ENCODE measurements at places on chromosomes 2 and 18.

- no peak for DNase-seq
Observed at GRCh38 chr2:182754231-182754630, 38.2 kb downstream of the DNAJC10 start.

DNA sequence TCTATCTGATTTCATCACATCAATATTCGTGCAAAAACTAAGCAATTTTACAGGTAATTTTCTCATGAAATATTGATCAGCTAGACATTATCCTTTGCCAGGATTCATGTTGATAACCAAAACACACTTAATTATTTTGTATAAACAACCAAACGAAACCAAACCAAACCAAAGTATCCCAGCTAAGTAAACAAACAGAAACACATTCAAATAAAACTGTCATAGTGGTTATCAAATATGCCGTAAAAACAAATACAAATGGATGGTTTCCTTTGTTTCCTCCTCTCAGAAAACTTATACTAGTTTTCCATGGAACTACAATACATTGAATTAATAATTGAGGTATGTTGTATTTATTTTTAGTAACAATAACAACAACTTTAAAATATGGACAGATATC, 777.4 kb downstream of the DSC3 start:
- no peak for DNase-seq

GRCh38 chr2:190636361-190636760, 12.5 kb upstream of the NAB1 start:
- no peak for DNase-seq

DNA sequence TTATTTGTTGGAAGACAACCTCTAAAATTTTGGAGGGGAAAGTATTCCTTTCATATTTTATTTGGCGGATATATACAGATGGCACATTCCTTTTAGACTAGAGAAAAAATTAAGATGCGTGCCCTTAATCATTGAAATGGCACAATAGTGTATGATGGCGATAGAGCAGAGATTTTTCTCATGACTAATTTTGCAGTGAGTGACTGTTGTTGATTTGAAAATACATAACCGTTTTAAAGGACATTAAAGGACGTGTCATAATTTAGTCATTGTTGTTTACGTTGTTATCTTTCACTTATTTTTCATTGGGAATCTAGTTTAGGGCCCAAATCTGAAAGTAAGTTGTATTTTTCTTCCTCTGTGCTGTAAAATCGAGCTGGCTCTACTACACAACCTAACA, 61.7 kb downstream of the CERS6 start:
- no peak for DNase-seq

DNA sequence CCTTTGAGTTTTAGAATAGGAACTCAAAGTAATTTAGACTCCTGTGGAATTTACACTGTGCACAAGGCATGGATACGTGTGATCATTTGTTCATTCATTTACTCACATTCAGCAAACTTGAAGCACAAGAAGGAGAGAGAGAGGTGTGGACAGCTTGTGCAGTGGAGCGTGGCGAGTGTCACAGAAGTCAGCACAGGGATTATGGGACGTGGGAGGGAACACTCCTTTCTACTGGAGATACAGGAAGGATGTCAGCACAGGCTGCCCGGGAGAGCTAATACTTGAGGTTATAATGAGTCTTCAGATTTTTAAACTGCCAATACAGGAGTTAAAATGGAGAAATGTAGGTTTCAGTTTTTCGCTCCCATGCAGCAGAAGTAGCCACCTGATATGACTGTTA, 7.0 kb downstream of the FAM228A start:
- no peak for DNase-seq

GRCh38 chr2:58378152-58378551, 137.0 kb upstream of the FANCL start:
- DNase-seq: no peak

DNA sequence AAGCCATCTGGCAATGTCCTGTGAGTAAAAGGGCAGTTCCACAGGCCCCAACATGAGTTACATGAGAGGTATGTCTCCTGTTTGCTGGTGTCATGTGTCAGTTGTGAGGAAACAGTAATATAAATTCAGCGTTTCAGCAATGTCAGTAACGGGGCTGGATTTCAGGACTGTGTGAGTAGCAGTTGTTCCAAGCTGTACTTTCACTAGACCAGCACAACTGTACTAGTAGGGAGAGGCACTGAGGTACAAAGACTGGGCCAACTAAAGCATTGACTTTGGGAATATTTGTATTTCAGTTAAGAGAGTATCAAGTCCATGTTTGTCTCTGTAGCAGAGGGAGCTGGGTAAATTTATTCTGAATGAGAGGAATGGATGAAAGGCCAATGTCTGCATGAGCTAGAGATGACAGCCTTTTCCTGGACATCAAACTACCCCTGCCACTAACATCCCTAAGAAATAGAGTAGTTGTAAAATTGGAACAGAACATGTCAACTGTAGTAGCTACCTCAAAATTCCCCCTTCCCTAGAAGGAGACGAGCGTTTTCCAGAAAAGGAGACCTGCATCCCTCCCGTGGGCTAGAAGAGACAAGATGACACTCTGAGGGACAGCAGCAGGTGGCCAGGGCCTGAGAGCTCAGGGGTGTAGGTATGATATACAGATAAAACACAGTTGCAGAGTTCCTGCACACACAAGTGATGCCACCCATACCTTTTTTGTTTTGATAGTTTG, 24.4 kb downstream of the EIF4E2 start:
- DNase-seq: no peak

DNA sequence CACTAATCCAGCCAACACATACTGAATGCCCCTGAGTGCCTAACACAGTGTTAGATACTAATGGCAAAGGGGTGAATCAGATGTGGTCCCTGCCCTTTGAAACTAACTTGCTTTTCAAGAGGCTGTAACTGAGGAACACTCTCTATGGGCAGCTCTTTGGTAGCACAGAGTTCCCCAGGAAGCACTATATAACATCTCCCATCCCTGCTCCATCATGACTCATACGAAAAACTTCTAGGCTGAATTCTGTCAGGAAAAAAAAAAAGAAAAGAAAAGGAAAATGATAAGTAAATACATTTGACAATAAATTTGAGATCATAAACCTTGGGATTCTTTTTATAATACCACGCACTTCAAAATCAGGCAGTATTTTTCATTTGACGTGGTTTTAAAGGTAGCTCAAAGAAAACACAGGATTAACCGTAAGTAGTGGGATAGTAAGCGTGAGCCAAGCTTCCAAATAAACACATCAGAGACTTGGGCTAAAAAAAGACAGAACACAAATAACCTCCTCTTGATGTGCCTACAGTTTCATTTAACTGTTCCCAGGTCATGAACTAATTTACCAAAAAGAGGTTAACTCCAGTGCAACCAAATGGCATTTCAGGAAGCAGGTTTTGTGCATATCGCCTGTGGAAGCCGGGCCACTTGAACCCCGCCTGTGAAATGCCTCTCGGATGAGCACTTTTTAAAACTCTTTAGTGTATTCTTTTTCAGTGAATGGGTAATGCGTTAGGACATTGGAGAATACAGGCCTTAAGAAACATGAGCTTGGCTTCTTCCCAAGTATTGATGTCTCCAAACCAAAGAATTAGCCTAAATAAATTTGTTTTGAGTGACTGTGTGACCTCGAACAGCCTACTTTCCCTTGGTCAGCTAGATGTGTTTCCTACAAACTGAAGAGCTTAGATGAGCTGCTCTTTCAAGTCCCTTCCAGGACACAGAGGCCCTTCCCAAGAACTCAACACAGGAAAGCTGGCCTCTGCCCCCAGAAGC, 42.0 kb downstream of the RDH14 start:
- DNase-seq: no peak

DNA sequence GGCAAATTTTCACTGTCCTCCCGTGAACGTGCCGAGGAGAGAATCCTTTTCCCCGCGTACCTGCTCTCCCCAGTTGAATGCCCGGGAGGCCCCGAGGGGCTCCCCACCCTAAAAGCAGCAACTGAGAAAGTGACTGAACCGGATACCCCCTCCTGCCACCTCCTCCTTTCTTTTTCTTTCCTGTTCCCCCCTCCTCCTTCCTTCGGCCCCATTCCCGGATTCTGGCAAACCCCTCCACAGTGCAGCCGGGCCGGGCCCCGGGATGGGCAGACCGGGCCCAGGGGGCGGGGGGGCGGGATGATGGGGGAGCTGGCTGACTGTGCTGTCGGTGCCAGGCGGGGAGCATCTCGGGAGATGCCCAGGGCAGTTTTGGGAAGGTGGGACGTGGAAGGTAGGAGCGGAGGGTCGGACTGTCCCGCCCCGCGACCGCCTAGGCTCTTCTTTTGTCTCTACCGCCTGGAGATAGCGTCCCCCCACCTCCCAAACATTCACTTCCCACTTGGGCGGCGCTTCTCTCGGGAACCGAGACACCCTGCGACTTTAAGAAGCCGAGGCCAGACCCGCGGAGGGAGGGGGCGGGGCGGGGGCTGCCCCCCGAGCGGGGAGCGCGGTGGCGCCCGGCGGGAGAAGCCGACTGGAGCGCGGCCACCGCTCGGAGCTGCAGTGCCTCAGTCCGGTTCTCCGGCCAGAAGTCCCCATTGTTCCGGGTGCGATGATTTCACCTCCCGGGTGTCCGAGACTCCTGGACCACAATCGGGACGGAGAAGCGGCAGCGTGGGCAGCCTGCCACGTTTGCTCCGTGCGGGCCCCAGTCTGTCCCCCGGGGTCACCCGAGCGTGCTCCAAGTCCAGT, 8.2 kb downstream of the DLX2 start:
- no peak for DNase-seq

DNA sequence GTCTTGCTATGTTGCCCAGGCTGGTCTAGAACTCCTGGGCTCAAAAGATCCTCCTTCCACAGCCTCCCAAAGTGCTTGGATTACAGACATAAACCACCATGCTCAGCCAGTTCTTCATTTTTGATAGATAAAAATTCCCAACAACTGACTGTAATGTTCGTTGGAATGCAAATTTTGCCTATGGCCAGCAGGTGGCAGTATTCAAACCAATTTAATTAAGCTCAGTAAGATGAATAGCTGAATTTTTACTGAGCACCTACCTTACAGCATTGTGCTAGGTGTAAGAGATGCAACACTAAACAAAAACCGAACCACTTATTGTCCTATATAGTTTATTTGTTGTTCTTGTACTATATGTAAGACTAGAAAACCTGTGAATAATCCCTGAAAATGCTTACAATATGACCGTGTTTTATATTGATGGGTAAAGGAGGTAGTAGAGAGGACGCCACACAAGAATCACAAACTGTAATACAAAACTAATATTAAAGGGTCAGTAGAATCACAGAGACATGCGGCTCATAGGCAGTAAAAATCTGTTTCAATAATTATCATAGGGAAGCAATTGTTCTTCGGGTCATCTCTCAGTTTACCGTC, 8.2 kb upstream of the TMEM182 start:
- DNase-seq: peak; percentile 12

- no peak for DNase-seq
Observed at GRCh38 chr2:81895620-81896250, 1591.2 kb upstream of the LRRTM1 start.

- no peak for DNase-seq
Observed at GRCh38 chr18:2687390-2688001, 32.0 kb downstream of the SMCHD1 start.

DNA sequence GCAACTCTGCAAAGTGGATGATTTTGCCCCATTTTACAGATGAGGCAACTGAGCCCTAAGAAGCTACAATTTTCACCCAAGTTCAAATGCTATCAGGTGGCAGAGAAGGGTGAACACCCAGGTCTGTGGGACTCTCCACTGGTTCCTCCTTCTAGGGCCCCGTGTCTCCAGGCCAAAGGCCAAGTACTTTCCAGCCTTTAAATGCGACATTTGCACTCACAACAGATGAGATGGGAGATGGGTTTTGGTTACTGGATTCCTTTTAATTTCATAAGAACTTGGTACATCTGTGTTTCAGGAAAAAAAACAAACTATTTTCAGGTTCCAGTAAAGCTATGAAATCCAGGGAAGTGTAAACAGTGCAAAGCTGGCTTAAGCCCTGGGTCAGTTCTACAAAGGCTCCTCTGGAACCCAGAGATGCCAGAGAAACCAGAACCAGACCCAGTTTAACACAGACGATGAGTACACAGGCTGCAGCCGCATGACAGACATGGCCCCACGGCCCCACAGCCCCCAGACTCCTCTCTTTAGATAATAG, 361.7 kb downstream of the ANAPC1 start:
- no peak for DNase-seq

GRCh38 chr18:62214790-62215189, 27.7 kb downstream of the RELCH start:
- DNase-seq: no peak

GRCh38 chr2:10042301-10043161, 819 bp upstream of the KLF11 start:
- DNase-seq: peak; percentile 42

DNA sequence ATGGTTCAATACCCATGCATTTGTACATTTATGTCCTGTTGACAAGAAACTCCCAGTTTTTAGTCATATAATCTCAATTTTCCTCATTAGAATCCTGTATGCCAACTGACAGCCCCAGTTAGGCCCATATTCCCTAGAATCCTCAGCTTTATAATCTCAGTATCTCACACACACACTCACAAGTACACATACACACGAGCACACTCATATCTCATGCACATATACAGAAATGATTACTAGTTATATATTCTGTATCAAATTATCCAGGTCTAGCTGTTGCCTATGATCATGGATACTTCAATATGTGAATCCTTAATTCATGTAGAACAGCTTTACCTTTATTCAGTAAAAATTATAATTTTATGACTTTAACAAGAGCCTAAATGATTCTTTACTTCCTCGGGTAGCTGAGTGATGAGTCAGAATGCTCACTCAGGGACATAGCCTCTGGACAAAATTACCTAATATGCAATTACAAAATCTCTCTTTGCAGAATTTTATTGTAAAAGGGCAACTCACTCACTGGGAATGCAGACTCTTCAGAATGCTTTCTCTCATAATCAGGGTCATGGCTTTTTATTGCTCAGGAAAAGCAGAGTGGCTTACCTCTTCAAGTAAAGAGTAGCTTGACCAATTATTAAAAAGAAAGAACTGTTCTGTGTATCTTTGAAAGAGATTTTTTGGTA, 193.6 kb upstream of the PIK3C3 start:
- DNase-seq: no peak

- DNase-seq: peak; percentile 43
Observed at GRCh38 chr2:88735853-88736252, 44.4 kb downstream of the RPIA start.

DNA sequence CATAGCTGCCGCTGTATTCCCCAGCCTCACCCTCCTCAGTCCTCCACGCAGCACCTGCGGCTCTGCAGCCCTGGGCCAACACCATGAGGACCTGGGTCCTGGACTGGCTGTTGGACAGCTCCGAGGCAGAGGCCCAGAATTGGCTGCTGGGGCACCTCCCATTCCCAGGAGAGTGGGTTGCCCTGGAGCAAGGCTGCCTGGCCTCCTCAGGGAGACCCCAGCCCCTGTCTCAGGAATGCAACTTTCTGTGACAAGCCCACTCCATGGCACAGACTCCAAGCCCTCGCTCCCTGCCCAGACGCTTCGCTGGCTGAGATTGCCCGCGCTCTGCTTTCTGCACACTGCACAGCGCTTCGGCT, 33.0 kb downstream of the CYP26B1 start:
- DNase-seq: no peak

GRCh38 chr2:192828947-192829346, 634.2 kb upstream of the TMEFF2 start:
- DNase-seq: no peak

GRCh38 chr2:152791979-152792378, 73.6 kb downstream of the ARL6IP6 start:
- no peak for DNase-seq

GRCh38 chr2:61426267-61426897, 44.5 kb downstream of the USP34 start:
- DNase-seq: peak; percentile 74

Measured in stimulated activated naive CD8-positive, alpha-beta T cell treated with anti-CD3 and anti-CD28 coated beads, Interleukin-15, Interleukin-2, amounts not matched to agents 100 U/mL and 50 U/mL, for 24 hours (primary cell).